ENCODE measurements at places on chromosomes 1 and 21.

DNA sequence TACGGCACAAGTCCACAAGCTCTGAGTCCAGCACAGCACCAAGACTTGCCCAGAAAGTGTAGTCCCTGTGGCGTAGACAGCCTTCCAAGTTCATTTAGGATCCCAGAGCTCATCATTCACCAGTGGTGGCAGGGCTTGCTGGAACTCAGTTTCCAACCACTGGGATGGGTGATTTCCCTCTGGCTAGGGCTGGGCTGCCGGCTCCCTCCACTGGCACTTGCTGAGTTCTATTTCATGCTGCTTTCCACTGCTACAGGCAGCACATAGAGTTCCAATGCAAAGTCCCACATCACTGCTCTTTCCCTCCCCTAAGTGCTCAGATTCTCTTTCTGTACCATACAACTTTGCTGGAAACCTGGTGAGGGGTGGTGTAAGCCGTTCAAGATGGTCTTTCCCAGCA lies 510.3 kb upstream of the TMPRSS15 start:
- no peak for DNase-seq

DNA sequence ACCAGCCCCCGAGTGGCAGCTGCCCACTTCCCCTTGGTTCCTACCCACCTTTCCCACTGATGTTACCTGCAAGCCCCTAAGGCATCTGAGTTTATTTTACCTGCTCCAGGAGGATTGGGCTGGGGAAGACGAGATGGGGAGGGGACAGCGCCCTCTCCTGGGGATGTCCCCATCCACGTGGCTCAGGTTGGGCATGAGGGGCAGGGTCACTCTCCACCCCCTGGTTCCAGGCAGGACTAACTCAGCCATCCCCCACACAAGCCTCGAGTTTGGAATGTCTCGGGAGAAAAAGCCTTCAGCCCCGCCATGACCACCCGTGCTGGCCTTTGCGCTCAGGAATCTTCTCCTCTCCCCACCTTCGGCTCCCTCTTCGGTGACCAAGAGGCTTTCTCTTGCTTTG lies 90.0 kb downstream of the ARHGEF10L start:
- no peak for DNase-seq

GRCh38 chr1:100950781-100951180 lies 54.9 kb downstream of the SLC30A7 start:
- DNase-seq: peak; percentile 5

DNA sequence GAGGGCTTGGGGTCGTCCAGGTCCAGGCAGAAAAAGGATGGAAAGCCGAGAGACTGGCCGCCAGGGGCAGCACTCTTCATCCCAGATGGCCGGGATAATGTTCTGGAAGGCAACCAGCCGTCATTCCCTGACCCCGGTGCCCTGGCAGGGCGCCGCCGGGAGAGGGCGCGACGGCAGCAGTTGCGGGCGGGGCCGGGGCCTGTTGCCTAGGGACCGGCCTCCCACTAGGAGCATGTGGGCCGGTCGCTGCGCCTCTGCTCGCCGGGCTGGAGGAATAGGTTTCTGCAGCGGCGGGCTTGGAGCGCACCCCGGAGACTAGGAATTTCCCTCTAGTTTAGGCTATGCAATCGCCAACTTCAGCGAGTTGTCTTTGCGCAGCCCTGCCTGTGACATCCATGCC lies 11.0 kb downstream of the DMRTB1 start:
- no peak for DNase-seq

DNA sequence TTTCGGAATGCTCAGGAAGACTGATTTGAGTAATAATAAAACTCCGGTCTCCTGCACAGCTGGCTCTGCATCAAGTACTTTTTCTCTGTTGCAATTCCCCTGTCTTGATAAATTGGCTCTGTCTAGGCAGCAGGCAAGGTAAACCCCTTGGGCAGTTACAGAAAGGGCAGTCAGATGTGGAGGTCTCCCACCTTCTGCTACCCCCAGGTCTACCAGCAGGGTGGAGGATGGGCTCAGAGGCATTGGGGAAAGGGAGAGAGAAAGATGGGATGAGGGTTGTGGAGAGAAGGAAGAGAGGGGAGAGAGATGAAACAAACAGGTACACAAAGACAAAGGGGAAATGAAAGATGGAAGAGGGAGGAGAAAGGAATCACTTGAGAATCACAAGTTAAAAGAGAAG lies 156.8 kb downstream of the MIS18A start:
- no peak for DNase-seq

DNA sequence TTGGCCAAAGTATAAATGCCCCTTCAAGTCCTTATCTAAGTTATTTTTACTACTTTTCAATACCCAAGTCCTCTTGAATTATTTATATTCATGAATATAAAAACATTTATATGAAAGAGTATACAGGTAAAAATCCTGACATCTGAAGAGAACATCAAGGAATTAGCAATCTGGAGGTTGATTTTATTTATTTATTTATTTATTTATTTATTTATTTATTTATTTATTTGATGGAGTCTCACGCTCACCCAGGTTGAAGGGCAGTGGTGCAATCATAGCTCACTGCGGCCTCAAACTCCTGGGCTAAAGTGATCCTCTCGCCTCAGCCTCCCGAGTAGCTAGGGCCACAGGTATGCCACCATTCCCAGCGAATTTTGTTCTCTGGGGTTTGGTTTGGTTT lies 93.2 kb downstream of the ZZZ3 start:
- DNase-seq: no peak

DNA sequence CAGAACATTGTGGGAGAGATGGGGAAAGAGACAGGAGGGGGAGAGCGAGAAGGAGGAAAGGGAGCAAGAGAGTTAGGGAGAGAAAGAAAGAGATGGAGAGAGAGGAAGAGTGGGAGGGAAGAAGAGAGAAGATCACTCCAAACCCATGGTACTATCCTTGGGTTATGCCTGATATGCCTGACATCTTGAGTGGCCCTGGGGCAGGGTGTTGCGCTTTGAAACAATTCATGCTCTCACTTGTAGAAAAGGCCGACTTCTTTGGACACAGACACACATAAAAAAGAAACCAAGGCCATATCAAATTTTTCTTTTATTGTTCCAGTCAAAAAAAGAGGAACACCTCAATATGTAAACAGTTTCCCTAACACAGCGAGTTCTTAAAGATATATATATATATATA lies 240.5 kb downstream of the DYRK1A start:
- no peak for DNase-seq

- DNase-seq: no peak
Observed at GRCh38 chr21:16116069-16116468, 386.3 kb downstream of the USP25 start.

- no peak for DNase-seq
Observed at GRCh38 chr1:57146100-57146499, 180.3 kb upstream of the C8B start.

- peak; percentile 95 for DNase-seq
Observed at GRCh38 chr1:1511533-1512285, at the start of gene ATAD3A. TSS of gene ATAD3A (plus strand) at chr1:1512162. CDS start at chr1:1512269, 107 bp downstream.

GRCh38 chr1:85629532-85629920 lies 49.0 kb downstream of the CCN1 start:
- DNase-seq: no peak

DNA sequence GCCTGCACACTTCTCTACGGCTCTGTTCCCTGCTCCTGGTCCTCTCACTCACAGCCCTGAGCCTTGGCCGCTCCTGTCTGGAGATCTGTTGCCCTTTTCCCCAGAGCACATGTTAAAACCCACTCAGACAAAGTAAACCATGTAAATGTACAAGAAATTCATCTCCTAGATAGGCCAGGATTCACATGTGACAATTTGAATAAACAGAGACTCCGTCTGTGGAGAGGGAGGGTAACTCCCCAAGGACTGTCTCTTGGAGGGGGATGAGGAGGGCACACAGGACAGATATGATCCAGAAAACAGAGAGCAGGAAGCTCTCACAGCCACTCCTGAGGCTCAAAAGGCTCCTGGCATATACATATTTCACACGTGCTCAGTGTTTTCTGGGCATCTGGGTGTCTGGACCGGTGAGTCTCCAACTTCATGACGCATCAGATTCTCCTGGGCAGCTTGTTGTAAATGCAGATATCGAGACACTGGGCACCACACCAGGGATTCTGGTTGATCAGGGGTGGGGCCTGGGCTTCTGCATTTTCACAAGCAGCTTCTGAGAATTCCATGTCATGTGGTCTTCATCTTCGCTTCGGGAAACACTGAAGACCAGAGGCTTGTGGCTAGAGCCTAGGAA lies 6.4 kb upstream of the KAZN start:
- DNase-seq: no peak

DNA sequence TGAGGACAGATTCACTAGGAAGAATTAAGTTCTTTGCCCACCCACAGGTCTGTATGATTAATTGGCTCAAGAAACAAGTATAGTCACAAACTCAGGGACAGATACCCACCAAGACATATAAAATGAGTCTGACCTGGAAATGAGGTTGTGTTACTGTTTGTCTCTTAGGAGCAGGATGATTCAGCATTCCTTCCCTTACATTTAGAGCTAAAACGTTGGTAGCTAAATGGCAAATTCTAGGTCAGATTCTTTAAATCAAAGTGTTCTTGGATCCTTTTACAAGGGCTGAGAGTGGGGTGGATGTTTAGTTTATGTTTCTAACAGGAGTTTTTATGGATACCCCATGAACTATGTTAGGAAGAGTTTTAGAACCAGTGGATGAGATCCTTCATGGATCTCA lies 4.7 kb downstream of the RIMKLA start:
- DNase-seq: no peak

DNA sequence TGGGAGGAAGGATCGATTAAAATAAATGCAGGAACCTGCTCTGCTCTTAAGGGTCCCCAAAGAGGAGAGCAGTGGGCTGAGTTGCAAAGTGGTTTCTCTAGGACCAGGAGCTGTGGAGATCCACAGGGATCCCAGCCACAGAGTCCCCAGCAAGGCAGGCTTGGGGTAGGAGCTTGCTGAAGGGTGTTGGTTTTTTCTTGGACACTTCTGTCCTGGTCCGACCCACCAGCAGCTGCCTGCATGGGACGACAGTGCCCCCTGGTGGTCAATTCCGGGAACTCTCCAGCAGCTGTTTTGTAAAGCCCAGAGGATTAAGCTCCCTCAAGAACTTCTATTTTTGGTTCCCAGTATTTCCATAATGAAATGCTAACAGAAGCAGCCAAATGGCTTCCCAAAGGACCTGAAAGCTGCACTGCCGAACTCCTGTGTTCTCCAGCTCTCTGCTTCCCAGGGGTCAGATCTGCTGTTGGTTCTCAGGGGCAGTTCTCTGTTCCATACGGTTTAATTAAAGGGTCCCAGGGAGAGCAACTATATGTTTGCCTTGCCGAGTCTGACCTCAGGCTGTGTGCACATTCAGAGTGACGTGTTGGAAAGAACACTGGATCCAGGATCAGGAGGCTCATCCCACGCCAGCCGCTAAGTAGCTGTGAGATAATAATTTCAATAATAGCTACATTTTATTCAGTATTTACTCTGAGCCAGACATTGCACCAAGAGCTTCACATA lies 23.2 kb downstream of the NENF start:
- DNase-seq: peak; percentile 90

- DNase-seq: no peak
Observed at GRCh38 chr1:70745199-70745598, 302.4 kb downstream of the PTGER3 start.

- no peak for DNase-seq
Observed at GRCh38 chr1:155933591-155934096, 569 bp downstream of the KHDC4 start.

DNA sequence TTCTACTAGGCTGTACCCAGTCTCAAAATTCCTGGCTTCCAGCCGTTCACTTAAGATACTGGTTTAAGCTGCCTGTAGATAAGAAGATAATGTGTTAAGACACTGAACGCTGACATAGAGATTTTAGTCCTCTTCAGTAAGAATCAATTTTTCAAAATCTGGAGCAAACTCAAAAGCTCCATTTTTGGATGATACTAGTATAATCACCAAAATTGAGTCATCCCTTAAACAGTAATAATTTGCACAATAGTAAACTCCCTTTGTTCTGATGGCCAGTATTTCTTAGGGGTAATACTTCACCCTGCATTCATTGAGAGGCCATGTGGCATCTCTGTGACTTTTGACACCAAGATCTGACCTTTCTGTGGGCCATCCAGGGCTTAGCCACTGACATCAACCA lies 299.8 kb upstream of the USP25 start:
- DNase-seq: no peak

DNA sequence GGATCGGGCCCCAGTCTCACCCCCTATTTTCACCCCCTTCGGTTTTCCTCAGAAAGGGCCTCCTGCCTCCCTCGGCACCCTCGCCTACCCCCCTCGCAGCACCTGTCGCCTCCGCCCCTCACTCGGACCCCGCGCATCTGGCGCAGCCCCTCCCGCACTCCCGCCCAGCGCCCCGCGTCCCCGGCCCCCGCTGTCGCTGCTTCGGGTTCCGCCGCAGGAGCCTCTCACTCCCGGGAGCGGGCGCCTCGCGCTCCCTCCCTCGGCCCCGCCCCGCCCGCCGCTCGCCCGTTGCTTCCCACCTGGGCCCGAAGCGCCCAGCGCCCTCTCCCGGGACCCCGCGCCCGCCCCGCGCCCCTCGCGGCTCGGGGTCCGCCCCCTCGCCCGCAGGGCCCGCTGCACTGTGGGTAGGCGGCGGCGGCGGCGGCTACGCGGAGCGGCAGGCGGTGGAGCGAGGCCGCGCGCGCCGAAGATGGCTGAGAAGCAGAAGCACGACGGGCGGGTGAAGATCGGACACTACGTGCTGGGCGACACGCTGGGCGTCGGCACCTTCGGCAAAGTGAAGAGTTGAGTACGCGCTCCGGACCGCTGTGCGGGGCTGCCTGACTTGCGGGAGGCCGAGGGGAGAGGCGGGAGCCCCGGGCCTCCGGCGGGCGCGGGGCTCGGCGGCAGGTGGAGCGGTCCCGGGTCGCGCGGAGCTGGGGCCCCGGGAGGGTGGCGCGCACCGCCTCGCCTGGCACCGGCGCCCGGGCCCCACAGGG lies at the start of gene PRKAA2:
Gene PRKAA2 (plus strand): TSS at position 396 of the 758 bp plus-strand sequence. CDS start 74 bp downstream, at position 470.
- peak; percentile 7 for DNase-seq

DNA sequence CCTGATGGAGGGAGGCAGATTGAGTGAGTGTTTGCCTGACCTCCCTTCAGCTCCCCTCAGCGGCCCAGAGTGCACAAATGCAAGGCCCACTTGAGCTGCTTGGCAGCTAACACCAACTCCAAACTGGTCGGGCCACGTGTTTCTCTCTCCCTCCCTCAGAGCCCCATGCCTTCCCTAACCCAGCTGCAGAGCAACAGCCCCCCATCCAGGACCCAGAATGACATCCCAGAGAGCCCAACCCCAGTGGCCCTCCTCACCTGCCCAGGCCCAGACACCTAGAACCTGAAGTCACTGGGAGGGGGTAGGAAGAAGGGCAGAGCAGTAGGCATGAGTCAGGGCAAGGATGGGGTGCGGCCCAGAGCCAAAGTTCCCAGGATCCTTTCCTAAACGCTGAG lies 789 bp upstream of the S100A14 start:
- DNase-seq: no peak

DNA sequence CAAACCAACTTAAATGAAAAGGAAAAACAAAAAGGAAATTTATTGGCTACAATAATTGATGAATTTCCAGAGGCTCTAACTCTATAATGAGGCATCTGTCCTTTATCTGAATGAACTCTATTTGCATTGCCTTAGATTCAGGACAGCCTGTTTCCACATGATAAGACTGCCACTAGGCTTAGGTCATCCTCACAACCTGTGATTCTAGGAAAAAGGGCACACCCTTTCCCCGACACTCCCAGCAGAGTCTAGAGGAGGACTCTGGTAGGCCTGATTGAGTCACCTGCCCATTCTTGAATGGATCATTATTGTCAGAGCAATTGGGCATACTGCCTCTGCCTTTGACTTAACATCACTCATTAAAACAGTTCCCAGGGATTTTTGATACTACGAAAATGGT lies 262.8 kb downstream of the TPR start:
- no peak for DNase-seq

GRCh38 chr21:35563885-35564451 lies 496.4 kb downstream of the SETD4 start:
- no peak for DNase-seq

- no peak for DNase-seq
Observed at GRCh38 chr1:17995480-17995879, 112.1 kb upstream of the IGSF21 start.
